ENCODE measurements at places on chromosomes 13 and 19.

- no peak for DNase-seq
Observed at GRCh38 chr13:54162069-54162468, 1133.5 kb downstream of the OLFM4 start.

DNA sequence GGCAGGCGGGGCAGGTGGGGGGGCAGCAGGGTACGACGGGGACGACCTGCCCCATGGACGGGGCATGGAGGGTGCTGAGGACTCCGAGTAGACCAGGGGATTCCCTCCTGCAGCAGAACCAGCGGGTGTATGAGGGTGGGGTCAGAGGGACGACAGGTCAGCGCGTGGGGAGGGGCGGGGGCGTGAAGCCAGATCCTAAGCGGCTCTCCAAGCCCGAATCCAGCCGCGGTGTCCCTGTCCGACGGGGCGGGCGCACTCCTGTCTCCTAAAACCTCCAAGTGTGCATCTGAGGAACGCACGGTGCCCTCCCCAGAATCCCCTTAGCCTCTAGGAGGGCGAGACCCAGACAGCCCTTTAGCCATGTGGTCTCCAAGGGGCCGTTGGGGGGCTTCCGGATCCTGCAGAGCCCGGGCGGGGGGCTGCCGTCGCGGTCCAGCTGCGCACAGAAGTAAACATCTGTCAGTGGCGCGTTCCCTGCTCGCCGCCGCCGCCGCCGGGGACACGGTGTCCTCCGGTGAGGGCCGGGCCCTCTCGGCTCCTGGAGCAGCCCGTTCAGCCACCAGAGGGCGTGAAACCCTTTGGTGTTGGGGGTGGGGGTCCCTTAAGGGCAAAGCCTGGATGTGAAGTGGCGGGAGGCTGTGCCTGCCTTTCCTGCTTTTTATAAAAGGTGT is 730 bp downstream of the NRTN start:
- DNase-seq: peak; percentile 65

- DNase-seq: no peak
Observed at GRCh38 chr19:49475191-49475917, 1.3 kb downstream of the FLT3LG start.

DNA sequence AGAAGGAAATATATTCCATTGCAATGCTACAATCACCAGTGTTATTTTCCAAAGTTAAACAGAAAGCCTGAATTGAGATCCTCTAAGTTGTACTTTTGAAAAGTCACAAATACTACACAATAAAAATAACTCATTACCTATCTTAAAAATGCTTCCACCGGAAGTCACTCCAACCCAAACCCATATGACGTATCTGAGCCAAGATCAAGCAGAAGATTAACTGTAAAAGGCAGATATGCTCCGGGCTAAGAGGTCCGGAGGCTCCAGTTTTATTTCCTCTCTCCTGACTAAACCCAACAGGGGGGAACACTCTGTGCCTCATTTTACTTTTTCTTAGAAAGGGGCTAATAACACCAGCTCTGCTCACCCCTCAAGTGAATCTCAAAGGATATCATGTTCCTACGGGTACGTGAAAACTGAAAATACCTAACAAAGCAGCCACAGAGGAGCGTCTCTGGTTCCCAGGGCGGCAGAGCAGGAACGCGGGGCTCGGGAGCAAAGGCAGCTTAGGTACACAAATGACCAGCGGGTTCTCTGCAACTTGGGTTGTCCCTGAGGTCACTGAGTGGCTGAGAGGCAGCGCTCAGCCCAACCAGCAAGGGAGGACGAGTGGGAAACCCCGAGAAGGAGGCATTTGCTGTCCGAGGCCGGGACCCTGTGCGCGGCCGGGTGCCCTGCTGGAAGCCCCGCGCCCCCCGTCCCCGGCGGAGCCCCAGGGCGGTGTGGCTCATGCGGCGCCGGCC is 750 bp downstream of the RAB20 start:
- DNase-seq: peak; percentile 49

- no peak for DNase-seq
Observed at GRCh38 chr19:3985643-3986259, 488 bp upstream of the EEF2 start.

- peak; percentile 50 for DNase-seq
Observed at GRCh38 chr19:18802354-18802753, 11.2 kb upstream of the COMP start.

- no peak for DNase-seq
Observed at GRCh38 chr19:10835089-10835753, 791 bp downstream of the TMED1 start.

- no peak for DNase-seq
Observed at GRCh38 chr13:48489666-48490065, 43.2 kb downstream of the RCBTB2 start.

DNA sequence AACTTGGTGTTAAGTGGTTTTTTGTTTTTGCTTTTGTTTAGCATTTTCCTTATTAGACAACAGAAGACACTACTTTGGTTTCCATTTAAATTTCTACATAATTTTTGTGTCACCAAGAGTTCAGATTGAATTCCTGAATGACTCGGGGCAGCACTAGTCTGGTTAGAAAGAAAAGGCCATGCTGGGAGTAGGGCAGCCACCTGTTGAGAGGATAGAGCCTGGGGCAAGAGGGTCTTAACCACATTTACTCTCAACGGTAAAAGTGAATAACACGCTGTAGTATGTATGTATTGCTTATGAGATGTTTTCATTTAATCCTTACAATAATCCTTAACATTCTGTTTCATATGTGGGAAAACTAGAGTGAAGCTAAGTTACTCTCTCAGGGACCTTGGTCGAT is 71.6 kb downstream of the GPR12 start:
- no peak for DNase-seq

DNA sequence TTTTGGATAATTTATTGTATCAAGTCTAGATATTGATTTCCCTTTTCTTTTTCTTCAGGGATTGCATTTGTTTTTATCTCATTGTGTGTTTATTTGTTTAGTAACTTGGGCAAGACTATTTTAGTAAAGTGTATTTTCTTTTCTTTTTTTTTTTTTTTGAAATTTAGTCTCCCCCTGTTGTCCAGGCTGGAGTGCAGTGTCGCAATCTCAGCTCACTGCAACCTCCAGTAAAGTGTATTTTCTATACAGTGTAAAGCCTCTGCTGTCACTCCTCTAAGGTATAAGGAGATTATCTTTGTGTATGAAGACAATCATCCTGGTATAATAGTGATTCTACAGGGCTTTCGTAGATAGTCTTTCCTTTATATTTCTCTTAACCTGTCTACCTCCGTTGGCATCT is 2546.0 kb downstream of the PCDH9 start:
- DNase-seq: no peak

DNA sequence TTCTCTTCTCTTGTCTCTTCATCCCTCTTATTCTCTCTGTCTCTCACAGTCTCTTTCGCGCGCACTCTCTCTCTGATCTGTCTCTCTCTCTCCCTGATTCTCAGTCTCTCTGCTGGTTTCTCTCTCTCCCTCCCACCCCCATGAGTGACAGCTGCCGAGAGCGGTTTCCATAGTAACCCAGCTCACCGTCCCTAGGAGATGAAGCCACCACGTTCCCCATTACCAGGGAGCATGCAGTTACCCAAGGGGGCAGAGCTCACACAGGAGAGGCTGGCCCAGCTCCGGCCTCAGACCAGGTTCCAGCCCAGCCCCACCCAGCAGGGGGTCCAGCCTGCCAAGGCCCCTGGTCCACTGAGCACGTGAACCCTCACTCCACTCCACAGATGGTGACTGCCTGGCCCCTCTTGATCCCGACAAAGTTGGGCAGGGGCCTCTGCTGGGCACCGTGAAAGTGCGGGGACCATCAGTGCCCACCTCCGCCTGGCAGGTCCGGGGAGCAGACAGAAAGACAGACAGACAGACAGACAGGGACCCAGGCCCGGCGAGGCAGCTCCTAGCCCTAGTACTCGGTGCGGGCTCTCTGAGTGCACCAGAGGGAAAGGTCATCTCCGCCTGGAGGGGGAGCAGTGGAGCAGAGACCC is 50.6 kb downstream of the CELF5 start:
- peak; percentile 65 for DNase-seq

- DNase-seq: no peak
Observed at GRCh38 chr19:14470031-14470876, 4.9 kb downstream of the PTGER1 start.

GRCh38 chr13:113548171-113548641 is 36.3 kb upstream of the TFDP1 start:
- DNase-seq: no peak

- DNase-seq: no peak
Observed at GRCh38 chr13:80438521-80438920, 97.6 kb upstream of the SPRY2 start.

GRCh38 chr13:33249066-33249465 is 36.5 kb downstream of the STARD13 start:
- DNase-seq: no peak

GRCh38 chr13:72737033-72737432 is 9.3 kb downstream of the BORA start:
- DNase-seq: no peak

DNA sequence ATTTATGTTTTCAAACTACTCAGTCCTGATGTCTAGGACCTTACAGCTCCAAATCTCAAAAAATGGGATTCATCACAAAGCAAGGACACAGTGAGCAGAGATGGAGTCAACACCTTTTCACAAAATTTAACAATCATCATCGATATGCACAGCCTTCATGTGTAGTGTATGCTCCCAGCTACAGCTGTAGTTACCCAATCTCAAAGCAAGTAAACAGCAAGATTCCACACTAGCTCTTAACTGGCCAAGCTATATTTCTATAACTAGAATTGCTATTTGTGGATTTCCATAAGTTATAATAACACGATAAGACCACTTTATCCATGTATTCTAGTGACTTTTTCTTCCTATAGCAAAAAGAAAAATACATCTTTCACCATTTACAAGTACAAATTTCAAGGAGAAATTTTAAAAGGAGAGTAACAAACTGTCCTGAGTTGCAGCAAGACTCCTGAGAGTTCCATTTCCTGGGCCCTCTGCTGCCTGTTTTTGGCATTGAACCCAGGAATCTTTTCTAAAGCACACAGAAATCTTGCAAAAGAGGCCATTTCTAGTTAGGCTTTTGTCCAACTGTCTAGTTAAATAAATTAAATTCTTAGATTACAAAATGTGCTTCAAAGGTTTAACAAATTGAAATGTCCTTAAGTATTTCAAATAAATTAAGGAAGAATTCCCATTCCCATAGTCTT is 460.6 kb downstream of the FGF14 start:
- DNase-seq: no peak

GRCh38 chr19:9427941-9428340 is 7.4 kb downstream of the ZNF266 start:
- no peak for DNase-seq

GRCh38 chr13:113083022-113083373 is 22.6 kb upstream of the F7 start:
- no peak for DNase-seq

GRCh38 chr13:105436943-105437342 is 1098.5 kb downstream of the EFNB2 start:
- DNase-seq: no peak

- no peak for DNase-seq
Observed at GRCh38 chr19:15316498-15316897, 15.8 kb downstream of the BRD4 start.

DNA sequence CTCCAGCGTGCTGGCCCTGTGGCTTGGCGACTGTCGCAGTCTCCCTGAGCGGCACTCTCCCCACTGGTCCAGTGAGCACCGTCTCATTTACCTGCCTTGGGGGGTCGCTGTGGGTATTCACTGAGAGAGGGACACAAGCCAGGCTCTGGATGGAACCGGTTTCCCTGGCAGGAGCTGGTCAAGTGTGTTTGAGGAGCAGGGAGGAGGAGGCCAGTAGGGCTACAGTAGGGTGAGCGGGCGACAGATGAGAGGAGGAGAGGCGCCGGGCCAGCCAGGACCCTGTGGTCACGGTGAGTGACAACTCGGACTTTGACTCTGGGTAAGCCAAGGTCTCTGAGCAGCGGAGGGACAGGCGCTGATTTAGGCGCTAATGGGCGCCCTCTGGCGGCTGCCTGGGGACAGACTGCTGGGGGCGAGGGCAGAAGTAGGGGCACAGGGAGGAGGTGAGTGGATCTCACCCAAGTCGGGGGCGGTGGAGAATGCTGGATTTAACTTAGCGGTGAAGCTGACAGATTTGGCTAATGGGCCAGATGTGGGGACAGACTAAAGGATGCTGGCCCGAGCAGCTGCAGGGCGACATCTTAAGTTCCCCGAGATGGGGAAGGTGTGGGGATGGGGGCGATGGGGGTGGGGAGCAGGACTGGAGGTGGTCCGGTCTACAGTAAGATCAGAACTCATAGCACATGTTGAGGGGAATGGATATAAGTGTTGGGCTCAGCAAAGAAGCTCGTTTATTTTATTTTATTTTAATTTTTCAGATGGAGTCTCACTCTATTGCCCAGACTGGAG is 4.7 kb upstream of the PRMT1 start:
- DNase-seq: peak; percentile 92

GRCh38 chr13:27638521-27638920 is 16.8 kb downstream of the POLR1D start:
- DNase-seq: no peak

DNA sequence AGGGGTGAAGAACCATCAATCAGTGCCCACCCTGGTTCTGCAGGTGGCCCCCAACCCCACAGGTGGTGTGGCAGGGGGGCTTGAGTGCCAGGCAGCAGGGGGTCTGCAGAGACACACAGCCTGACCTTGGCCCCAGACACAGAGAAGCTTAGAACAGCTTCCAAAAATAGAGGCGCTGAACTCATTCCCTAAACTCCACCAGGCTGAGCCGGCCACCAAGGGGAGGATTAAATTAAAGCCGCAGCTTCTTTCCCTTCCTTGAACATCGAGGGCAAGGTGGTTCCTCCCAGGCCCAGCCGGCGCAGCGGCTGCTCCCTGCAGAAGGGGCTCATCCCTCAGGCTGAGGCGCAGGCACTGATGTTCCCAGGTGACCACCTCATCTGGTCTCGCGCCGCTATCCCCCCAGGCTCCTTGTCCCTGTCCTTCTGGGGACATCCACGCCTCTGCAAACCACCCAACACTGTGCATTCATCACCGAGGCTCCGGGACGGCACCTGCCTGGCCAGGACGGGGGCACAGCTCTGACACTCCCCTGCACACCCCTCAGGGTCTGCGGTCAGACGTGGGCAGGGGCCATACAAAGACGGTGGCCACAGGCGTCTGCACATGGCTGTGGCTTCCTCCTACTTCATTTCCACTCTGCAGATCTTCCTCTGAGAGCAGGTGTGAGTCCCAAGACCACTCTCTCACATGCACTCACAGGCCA is 30.9 kb downstream of the LAMP1 start:
- DNase-seq: no peak

DNA sequence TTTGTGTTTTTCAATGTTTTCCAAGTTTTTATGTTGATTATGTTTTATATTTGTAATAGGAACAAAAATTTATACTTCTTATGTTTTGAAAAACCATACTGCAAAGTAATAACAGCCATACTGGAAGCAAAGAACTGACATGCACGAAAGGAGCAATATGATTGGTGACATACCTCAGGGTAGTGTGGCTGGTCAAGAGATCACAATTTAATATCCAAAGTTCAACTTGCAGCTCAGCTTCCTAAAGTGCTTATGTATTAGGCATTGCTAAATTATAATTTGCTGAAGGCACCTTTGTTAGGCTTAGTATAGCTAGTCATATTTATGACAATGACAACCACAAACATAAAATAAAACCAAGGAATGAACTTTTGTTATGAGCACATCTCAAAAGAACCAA is 25.9 kb downstream of the VWA8 start:
- peak; percentile 5 for DNase-seq
